Stimulated activated CD8-positive, alpha-beta memory T cell treated with anti-CD3 and anti-CD28 coated beads, Interleukin-15, amount 100 ng/mL, for 4 hours (primary cell): ENCODE measurements at places on chromosomes 12 and 14.

- DNase-seq = no peak
Observed at GRCh38 chr12:20420557-20420956, 52.2 kb downstream of the PDE3A start.

GRCh38 chr14:26190646-26191045 lies 407.2 kb downstream of the NOVA1 start:
- DNase-seq = no peak

GRCh38 chr12:116069943-116070342 lies 207.6 kb downstream of the MED13L start:
- DNase-seq = no peak

DNA sequence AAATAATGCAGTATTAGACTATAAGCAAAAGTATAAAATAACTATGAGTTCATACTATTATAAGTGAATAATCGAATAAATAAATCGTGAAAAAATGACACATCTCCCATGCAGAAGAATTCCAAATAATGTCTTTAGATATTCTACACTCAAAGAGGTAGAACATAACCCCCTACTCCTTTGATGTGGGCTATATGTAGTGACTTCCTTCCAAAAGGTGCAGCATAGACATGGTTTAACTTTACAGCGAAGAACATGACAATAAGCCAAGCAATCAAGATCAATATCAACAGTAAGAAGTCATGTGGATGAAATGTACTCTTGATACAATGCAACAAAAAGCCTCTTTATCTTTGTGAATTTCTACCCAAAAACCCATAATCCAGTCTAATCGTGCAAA lies 46.0 kb upstream of the HIF1A start:
- DNase-seq = no peak

GRCh38 chr14:31243860-31244259 lies 36.3 kb upstream of the HECTD1 start:
- no peak for DNase-seq

- no peak for DNase-seq
Observed at GRCh38 chr14:35250319-35250718, 41.9 kb upstream of the PSMA6 start.

DNA sequence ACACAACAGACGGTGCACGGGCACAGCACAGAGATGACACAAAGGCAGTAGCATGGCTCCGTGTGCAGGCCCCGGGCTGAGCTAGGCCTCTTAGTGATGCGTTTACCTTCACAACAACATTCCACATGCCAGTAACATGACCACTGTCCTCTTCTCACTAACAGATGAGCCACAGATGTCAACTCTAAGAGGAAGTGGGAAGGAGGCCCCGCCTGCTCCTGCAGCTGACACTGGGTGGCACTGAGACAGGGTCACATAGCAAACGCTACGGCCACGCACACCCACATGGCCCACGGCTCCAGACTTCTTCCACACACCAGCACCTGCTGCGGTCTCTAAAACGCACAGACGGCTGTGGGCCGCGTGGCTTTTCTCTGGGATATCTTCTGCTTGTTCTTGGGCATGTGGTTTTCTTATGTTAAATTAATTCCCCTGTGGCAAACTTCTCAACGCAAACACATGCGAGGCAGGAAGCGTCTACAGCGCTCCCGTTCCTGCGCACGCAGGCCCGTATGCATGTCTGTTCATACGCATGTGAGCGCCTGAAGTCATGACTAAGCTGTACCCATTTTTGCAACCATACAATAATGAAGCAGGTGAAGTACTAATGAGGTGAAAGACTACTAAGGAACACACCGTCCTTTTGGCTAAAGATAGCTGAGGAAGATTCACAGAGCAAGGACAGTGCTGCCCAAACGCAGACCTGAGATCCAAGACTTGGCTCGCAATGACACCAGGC lies 26.8 kb downstream of the AMN start:
- no peak for DNase-seq

DNA sequence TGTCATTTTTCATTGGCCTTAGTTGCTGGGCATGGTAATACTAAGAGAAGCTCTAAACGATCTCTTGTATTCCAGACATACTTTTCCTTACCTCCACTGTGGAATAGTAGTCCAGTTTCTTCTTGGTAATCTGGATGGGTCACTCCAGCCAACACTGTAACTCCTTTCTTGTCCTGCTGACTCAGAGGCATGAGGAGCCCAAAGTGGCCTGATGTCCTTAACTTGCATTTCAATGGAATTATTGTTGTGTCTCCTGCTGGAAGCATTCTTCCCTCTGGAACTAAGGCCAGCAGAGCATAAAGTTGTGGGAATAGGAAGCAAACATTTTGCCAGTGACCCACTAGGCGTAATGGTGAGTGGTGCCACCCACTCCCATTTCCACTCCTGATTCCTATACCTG lies 33.1 kb downstream of the DAAM1 start:
- DNase-seq = no peak

- DNase-seq = peak; percentile 21
Observed at GRCh38 chr12:53053218-53054111, 3.6 kb downstream of the TNS2 start.

GRCh38 chr12:124387528-124387911 lies 92.6 kb downstream of the RFLNA start:
- DNase-seq = no peak

DNA sequence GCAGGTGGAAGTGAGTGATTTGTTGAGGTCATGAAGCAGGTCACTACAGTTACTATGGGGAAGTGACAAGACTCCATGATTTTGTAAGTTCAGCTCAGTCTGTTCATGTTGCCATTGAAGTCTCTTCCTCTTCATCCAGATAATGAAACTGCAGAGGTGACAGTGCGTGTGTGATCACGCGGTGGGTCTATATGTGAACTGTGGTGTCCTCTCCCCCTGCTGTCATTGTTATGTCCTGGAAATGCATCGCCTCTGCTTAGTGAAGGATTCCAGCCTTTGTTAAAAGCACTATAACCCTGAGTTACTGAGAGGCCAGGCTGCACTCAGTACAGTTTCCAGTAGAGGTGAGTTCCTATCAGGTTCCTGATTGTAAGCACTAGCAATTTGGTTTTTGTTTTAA lies 216.2 kb upstream of the RMST start:
- no peak for DNase-seq

DNA sequence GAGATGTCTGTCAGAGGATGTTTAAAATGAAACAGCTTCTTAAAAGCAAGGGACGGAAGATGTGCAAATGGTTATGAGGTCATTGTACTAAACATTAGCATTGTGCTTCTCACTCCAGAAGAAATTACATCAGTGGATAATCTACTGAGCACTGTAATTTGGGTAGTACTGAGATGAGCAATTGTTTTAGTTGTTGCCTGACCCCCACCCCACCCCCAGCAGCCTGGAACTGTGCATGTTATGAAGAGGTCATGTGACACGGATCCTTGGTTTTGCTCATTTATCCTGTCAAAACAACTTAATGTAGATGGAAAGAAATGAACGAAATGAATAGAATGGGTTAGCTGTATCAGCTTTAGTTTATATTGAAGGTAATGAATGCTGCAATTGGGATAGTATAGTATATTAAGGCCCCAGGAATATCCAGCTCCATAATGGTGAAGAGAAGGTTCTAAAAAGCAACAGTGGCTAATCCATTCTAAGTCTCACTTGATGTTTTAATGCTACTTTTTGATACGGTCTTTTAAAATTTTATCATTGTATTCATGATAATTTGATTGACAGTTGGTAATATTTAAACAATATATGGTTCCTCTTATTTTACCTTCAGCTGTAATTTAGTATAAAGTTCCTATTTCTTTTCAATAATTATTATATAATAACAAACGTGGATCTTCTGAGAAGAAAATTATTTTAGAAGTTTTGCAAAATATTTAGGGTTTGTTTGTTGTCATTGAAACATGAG lies 58.5 kb downstream of the WNK1 start:
- DNase-seq = no peak

DNA sequence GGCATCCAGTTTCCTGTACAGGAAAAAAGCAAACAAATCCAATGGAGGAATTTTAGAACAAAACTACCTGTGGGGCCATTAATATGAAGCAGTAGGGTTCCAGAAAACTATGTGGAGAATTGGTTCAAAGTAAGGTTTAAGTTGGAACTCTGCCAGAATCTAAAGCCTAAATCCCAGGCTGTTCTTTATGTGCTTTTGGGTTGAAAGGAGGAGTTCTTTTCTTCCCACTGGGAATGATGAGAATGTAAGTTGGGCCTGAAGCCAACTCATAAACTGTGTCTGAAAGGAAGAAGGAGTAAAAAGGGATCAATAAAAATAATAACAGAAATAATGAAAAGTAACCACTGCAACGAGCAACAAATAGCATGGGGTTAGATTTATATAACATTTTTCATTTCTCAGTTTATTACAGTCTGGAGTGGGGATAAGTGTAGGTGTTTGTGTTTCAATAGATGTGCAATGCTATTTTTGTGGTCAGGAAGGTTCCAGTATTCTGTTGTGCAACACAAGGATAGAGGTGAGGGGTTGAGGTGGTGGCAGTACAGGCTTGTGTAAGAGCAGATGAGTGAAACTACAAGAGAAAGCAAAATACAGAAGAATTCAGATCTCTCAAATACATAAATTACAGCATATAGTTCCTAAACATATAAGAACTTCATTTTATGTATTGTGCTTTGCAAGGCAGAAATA lies 373.6 kb downstream of the EMP1 start:
- no peak for DNase-seq

- no peak for DNase-seq
Observed at GRCh38 chr14:91929700-91930099, 17.8 kb downstream of the FBLN5 start.

DNA sequence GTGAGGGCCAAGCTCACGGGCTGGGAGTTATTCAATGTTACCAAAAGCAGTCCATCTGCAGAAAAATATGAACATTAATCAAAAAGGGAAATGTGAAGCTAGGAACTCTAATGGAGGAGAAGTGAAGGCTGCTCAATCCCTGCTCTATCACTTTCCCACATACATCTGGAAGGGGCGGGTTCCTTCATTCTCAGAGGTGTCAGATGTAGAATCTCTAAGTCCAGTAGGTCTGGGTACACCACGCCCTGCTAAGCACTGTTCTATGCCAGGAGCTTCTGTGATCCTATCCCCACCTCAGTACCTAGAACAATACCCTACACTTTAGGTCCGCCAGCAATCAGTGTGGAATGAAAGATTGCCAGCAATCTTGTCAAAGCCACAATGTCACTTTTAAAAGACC lies 37.0 kb upstream of the ANO2 start:
- DNase-seq = no peak

- DNase-seq = no peak
Observed at GRCh38 chr14:54777395-54777794, 125.2 kb downstream of the GCH1 start.

DNA sequence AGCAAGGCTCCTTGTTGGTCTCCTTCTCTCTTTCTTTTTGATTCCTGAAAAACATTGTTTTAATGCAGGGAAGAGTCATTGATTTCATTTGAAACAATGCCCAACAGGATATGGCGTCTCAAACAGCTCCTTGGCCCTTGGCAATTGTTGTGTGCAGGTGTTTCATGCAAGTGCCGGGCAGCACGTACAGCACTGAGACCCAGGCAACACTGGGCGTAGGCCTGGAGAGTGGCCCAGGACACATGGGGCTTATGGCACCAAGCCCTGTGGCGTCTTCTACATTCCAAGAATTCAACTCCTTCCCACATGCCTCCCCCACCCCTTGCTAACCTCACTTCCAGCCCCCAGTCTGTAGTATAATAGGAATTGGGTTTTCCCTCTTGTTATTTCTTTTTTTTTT lies 230.4 kb downstream of the SPTSSA start:
- no peak for DNase-seq

GRCh38 chr12:64745980-64746379 lies 13.2 kb downstream of the GNS start:
- DNase-seq = no peak

DNA sequence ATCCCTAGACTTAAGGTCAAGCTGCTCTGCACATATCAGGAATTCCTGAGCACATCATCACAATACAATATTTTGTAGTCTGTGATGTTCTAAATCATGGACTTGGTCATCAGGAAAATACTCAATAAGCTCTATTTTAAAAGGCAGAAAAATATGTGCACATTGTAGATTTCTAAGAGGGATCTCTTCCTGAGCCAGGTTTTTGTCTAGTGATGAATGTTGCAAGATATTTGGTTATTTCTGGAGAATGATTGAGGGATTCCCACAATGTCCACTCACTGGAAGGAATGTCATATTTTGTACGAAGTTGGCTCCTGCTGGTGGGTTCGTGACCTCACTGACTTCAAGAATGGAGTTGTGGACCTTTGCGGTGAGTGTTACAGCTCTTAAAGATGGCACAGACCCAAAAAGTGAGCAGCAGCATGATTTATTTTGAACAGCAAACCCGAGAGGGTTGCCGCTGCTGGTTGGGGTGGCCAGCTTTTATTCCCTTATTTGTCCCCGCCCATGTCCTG lies 300.9 kb upstream of the DCN start:
- no peak for DNase-seq

- no peak for DNase-seq
Observed at GRCh38 chr14:24051176-24051788, 527 bp upstream of the CARMIL3 start.

DNA sequence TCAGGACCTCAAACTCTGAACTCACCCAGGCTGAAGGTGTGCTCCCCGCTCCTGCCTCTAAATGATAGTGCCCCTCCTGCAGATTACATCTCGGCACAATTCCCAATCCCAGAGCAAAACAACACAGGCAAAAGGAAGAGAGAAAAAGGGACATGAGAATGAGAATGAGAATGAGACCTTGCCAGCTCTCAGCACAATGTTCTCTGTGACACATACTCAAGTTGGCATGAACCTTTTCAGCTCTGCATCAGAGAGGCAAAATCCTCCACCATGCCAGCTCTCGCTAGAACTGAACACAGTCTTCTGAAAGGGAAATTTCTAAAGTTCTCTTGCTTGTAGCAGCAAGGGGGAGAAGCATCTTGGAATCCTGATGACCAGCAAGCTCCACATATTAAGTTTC lies 84.6 kb downstream of the KSR2 start:
- DNase-seq = no peak

DNA sequence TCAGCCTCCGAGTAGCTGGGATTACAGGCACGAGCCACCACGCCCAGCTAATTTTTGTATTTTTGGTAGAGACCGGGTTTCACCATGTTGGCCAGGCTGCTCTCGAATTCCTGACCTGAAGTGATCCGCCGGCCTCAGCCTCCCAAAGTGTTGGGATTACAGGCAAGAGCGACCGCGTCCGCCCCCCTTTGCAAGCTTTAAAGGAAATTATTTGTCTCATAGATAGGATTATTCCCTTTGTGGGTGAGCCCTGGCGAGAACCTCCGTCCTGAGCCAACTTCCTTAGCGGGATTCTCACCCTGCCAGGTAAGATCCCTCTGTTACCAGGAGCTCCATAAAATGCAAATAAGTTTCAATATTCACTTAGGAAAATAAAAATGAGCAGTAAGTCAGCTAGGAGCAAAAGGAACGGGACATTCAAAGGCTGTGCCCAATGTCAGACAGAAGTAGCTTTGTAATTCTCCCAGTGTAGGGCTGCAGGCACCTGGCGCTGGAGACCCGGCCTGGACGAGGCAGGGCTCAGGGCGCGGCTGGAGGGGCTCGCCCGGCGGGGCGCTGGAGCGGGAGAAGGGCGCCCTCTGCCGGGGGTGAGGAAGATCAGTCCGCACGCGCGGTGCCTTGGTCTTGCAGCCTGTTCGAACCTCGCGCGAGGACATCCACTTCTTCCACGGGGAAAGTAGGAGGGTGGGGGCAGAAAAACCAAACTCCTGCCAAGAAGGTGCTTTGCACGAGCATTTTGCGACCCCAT lies 47.2 kb upstream of the PLXNC1 start:
- DNase-seq = peak; percentile 56

- DNase-seq = no peak
Observed at GRCh38 chr14:60642270-60643140, 6.8 kb downstream of the SIX1 start.
